ENCODE measurements at places on chromosomes 12 and 14.

DNA sequence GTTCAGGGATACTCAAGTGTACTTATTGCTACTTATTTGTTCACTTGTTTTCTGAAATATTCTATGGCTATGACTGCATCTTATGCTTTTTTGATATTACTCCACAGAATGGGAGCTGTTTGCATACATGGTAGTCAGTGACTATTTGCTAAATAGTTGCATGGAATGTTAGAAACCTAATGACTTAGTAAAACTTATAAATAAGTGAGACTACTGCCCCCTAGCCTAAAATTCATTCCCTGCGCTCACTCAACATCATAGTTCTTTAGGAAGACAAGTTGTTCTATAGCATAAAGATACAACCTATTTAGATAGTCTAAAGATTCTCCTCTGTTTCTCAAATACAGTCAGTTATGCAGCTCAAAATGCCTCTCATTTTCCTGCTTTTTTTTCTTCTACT, 305.5 kb downstream of the CEP128 start:
- DNase-seq, result peak; percentile 3

GRCh38 chr14:76580399-76580798, 180.9 kb upstream of the VASH1 start:
- DNase-seq, result no peak

GRCh38 chr14:72075649-72076334, 143.6 kb downstream of the RGS6 start:
- no peak for DNase-seq

- DNase-seq, result no peak
These were observed 4.4 kb downstream of the BDKRB1 start for GRCh38 chr14:96260341-96260821.

DNA sequence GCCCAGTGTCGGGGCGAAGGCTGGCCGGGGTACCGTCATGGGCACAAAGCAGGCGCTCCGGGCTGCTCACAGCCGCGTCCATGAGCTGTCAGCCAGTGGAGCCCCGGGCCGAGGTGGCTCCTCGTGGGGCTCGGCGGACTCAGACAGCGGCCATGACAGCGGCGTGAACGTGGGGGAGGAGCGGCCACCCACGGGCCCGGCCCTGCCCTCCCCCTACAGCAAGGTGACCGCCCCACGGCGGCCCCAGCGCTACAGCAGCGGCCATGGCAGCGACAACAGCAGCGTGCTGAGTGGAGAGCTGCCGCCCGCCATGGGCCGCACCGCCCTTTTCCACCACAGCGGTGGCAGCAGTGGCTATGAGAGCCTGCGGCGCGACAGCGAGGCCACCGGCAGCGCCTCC, 39.0 kb downstream of the KIF26A start:
- DNase-seq, result no peak

- no peak for DNase-seq
These were observed 7.8 kb upstream of the PLXNC1 start for GRCh38 chr12:94140556-94140955.

GRCh38 chr12:52223406-52224039, 9.5 kb upstream of the KRT7 start:
- no peak for DNase-seq

DNA sequence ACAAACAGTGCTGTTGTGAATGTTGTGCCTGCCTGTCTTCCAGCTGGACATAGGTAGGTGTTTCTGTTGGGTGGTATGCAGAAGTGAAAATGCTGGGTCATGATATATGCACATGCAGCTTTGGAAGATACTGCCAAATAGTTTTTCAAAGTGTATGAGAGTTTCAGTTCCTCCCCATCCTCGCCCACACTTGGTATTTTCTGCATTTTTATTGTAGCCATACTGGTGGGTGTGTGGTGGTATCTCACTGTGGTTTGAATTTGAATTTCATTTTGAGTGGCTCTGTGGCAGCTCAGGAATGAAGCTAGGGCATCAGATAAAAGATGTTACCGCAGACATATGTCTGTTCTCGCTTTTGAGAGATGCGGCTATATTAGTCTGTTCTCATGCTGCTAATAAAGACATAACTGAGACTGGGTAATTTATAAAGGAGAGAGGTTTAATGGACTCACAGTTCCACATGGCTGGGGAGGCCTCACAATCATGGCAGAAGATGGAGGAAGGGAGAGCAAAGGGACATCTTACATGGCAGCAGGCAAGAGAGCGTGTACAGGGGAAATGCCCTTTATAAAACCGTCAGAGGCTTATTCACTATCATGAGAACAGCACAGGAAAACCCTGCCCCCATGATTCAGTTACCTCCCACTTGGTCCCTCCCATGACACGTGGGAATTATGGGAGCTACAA, 183.1 kb downstream of the CAND1 start:
- no peak for DNase-seq

DNA sequence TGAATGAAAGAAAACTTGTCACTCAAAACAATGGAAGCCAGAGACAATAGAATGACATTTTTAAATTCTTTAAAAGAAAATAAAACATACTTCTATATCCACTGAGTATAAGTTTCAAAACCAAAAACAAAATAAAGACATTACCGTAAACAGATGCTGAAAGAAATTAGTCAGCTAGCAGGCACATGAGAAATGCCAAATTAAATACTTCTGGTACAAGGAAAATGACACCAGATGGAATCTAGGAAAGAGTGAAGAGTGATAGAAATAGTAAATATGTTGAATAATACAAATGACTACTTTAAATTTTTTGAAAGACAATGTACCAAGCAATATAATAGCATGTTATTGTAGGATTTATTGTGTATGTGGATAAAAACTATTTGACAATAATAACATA, 23.8 kb downstream of the PIK3C2G start:
- DNase-seq, result no peak

DNA sequence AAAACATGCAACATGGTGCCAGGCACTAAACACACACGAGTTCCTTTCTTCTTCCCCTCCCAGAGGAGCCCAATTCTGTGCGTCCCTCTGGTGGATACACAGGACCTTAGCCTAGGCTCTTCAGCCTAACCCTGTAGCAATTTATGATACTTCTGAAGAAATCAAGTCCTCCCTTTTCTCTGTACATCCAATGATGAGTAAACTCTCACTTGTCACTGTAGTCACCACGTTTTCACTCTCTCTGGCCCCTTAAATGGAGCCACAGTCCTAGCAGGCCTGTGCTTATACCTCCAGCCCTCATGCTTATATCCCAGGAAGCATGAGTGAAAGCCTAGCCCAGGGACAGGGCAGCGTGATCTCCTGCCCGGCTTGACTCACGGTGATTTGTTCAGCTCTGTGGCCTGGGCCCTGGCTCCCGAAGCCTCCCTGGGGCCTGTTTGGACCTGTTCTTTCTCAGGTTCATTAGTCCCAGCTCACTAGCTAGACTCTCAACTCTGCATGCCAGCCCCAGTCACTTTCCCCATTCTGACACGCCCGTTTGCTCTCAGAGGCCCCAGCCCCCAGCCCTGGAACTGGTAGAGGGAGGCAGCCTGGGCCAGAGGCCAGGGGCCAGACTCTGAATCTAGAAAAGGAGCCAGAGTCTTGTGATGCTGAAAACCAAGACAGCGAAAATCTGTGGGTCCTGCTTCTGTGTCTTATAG, 24.1 kb upstream of the PLEKHG3 start:
- peak; percentile 57 for DNase-seq

DNA sequence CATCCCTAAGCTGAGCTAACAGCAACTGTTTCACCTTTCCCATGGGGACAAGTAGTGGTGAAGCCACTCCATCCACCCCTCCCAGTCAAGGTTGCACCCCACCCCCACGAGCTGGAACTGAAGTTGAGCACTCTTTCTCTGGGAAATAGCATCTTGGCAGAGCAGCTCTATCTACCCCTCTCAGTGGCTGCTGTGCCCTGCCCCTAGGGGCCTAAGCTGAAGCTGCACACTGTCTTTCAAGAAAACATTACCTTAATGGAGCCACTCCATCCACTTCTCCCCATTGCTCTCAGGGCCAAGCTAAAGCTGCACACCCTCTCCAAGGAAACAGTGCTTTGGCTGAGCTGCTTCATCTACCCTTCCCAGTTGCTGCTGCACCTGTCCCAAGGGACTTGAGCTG, 170.6 kb upstream of the CCDC196 start:
- DNase-seq, result no peak

DNA sequence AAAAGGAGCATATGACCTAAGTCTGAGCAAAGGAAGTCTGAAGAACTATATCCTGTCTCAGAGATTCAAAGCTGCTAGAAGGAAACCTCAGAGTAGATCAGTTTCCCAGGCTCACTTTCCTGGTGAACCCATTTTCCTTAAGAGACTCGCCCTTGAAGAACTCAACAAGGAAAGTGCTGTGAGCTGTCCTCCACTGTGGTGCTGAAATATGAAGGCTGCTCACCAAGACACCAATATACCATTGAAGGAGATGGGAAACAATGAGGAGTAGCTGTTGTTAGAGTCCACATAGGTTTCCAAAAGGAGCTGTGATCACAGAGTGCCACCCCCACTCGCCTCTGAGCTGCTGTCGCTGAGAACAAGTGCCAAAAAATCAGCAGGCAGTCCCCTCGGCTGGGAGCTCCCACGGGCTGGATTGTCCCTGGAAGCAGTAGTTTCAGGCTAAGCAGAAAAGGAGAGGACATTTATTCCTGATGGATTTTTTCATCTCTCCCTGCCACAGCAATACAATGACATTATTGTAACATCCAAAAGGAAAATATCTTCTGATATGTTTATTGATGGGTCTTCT, 282.1 kb downstream of the RPS29 start:
- peak; percentile 77 for DNase-seq

- DNase-seq, result peak; percentile 69
These were observed 64.4 kb downstream of the FBXL14 start for GRCh38 chr12:1529862-1530591.

- peak; percentile 89 for DNase-seq
These were observed 120.7 kb downstream of the AACS start for GRCh38 chr12:125185740-125186470.

GRCh38 chr12:130765186-130765659, 49.1 kb upstream of the RIMBP2 start:
- no peak for DNase-seq

- no peak for DNase-seq
These were observed 9.8 kb downstream of the PSMA6 start for GRCh38 chr14:35301735-35302528.

- no peak for DNase-seq
These were observed 103.9 kb downstream of the SUDS3 start for GRCh38 chr12:118480235-118480634.

GRCh38 chr14:104754213-104754851, 1.4 kb downstream of the SIVA1 start:
- no peak for DNase-seq

GRCh38 chr12:121792607-121793439, 665 bp downstream of the RHOF start:
- no peak for DNase-seq

DNA sequence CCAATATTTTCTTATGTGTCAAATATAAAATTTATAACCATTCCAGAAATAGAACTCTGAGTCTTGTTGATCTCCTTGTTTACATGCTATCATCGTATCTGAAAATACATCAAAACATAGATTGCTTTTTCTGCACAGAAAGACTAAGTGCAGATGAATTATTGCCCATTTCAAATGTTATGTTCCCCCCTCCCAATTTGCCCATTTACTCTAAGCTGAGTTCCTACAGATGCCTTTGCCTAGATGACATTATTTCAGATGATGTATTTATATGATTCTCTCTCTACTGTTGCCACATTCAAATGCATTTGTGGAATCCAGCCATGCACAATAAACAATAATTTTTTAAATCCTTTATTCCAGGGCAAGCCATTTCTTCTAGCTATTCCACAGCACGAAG, 810.1 kb upstream of the MGAT4C start:
- DNase-seq, result no peak

DNA sequence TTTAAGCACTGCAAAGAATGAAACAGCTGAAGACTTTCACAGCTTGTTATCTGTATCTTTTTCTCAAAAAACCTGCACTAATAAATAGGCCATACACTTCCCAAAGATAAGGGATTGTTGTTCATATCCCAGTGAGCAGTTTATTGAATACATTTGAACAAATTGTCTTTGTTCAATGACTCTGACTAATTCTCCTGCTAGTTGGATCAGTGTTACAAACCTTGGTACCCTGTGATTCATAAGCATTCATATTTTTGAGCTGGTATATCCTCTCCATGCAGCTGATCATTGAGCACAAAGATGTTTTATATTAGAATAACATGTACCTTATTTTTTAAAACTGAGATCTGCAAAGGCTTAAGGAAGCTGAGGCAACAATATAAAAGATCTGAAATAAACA, 58.9 kb upstream of the FSCB start:
- DNase-seq, result no peak

DNA sequence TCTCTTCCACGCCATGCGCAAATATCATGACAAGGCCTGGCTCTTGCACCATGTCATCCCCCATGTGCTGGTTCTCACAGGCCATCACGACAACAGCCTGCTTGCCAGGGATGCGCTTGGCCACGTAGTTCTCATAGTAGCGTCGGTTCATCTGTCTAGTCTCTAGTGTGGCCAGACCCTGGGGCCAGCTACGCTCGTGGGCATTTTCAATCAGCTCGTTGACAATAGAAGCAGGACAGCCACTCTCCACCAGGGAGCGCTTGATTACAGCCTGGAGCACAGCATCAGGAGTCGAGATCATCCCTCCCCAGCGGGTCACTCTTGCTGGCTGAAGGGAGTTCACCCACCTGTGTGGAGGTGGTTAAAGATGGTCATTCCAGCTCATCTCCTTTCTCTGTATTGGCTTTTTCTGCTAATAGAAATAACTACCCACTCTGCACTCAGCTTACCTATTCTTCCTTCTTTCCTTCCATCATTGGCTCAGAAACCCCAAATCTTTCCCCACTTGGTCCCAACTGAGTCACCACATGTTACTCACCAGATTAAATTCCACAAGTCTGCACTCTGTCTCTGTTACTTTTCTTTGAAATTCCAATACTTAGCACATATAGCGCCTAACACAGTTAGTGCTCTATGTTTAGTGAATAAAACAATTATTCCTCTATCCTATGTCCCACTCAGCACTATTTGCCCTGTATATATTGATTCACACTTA, 15.1 kb downstream of the RNF41 start:
- peak; percentile 74 for DNase-seq

- DNase-seq, result no peak
These were observed 134.8 kb upstream of the EGLN3 start for GRCh38 chr14:34085695-34086094.

- DNase-seq, result no peak
These were observed 459.6 kb upstream of the RGS6 start for GRCh38 chr14:71472356-71473340.

DNA sequence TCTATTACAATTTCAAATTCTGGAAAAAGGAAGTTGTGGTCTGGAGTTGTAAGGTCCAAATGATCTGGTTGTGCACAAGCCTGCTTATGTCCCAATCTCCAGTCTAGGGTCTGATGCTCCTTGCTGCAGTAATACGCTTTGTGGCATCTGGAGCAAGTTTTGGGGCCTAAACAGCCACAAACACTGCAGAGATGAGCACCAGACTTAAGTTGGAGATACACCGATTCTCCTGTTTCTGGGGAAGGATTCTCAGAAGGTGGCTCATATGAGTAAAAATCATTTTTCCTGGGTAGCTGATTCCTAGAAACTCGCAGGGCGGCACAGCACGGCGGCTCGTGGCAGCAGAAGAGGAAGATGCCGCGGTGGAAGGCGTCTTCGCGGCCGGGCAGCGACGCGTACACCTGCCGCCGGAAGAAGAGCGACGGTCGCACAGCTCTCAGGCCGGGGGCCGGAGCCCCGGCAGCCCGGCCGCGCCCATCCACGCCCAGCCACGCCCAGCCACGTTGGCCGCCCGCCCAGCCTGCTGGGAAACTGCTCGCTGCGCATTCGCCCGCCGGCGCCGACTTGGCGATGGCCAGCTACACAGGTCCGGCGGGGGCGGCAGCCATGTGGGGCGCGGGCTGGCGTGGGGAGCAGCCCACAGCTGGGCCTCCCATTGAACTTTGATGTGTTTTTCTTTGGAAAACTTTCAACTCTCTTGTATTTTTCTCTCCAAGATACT, 129.0 kb downstream of the ASCL4 start:
- peak; percentile 36 for DNase-seq

GRCh38 chr12:66120477-66120876, 10.1 kb downstream of the LLPH start:
- no peak for DNase-seq

All from astrocyte of the hippocampus (primary cell).